Cortex of kidney (tissue), 1 donor: ENCODE measurements at places on chromosomes 1 and 21.
A peak's percentile ranks its signal among the peaks of the same experiment; 100 is the strongest.

DNA sequence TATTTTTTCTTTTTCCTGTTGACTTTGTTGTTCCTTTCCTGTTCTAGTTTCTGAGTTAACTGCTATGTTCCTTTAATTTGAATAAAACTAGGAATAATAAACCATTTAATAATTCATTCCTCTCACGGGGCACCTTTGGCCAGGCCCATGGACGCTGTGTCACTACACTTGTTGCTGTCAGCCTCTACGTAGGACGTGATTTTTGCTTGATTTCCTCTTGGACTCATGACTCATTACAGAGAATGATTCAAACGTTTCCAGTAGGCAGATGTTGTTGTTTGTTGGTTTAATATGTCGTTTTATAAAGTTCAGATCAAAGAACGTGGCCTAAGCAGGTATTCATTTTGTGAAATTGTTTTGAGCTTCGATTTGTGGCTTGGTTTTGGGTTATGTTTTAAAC is 9.1 kb upstream of the SLC19A1 start:
- DNase-seq: no peak

DNA sequence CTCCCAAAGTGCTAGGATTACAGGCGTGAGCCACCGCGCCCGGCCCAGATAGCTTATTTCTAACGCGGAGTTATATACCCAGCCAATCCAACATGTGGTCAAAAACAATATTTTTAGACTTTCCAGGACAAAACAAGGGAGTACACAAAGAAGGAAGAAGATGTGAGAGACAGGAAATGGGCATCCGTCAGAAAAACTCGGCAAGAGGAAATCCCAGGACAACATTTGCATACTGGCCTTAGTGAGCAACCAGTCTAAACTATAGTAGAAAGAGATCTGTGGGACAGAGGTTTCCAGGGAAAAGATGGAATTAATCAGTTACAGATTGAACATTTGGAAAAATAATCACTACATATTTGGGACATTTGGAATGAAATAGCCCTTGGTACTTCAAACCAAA is 11.4 kb downstream of the ARMH1 start:
- DNase-seq: no peak

GRCh38 chr1:17844185-17844826 is 89.2 kb downstream of the ACTL8 start:
- DNase-seq: no peak

GRCh38 chr1:176885751-176886150 is 278.8 kb downstream of the ASTN1 start:
- DNase-seq: no peak

DNA sequence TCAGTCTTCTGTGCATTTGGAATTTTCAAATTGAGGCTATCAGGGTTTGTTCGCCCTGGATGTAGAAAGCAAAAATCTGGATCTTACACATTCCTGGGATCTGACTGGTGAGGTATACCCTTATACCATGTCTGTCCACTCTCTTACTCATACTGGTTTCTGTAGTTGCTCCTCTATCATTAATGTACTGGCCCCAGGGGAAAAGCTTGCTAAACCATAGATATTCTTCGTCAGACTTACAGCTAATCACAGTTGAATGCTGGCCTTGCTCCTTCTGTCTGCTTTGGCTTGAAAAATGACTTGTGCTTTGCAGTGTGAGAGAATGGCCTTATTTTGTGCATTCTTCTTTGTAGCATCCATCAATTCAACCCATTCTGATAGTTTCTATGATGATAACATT is 30.5 kb downstream of the TBCE start:
- no peak for DNase-seq

DNA sequence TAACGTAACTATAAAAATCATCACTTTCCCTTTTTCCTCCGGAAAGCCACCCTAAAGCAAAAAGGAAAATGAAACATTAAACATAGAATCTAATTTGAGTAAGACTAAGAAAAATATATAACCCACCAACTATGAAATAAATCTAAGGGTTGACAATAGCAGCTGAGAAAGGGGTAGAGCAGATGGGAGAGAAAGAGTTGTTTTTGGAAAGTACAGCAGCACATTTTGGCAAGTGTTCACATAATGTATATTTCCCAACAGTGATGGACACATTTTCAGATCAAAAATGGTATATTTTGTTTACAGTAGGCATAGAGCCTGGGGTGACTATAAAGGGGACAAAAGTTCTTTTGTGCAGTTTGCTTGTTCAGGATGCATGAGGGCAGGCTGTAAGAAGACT is 1287.4 kb upstream of the B3GALT2 start:
- DNase-seq: no peak

- DNase-seq: no peak
Measured at GRCh38 chr1:61435226-61435625, 289.7 kb downstream of the TM2D1 start.

- no peak for DNase-seq
Measured at GRCh38 chr1:156741481-156741983, 644 bp upstream of the MRPL24 start.

- no peak for DNase-seq
Measured at GRCh38 chr1:88104236-88104635, 579.8 kb upstream of the PKN2 start.

- DNase-seq: no peak
Measured at GRCh38 chr1:184433956-184434502, 47.2 kb downstream of the C1orf21 start.

- DNase-seq: no peak
Measured at GRCh38 chr1:194807530-194808220, 1621.3 kb upstream of the B3GALT2 start.

GRCh38 chr1:227734856-227735538 is at the start of the genes JMJD4 and SNAP47:
Gene JMJD4 (minus strand): TSS chr1:227735302. CDS start chr1:227735273, 29 bp downstream.
Gene SNAP47 (plus strand): TSS chr1:227735435. CDS start chr1:227747737, 12,302 bp downstream.
- peak; percentile 64 for DNase-seq

GRCh38 chr1:159239551-159240220 is 35.0 kb downstream of the ACKR1 start:
- DNase-seq: no peak

DNA sequence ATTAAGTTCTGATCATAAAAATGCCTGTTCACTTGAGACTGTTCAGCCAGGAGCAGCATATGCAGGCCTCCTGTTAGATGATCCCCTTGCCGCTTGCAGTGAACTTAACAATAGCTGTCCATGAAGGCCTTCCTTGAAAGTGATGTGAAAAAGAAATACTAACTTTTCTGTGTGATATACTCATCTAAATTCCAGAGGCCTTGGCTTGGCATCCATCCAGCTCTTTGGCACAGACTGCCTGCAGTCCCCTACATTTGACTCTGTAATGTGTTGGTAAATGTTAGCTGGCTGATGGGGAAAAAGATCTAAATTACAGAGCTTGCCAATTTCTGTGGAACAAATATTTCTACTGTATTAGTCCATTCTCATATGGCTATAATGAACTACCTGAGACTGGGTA is 73.7 kb downstream of the KCNK2 start:
- DNase-seq: no peak

- no peak for DNase-seq
Measured at GRCh38 chr1:84353695-84354094, 44.6 kb upstream of the DNASE2B start.

DNA sequence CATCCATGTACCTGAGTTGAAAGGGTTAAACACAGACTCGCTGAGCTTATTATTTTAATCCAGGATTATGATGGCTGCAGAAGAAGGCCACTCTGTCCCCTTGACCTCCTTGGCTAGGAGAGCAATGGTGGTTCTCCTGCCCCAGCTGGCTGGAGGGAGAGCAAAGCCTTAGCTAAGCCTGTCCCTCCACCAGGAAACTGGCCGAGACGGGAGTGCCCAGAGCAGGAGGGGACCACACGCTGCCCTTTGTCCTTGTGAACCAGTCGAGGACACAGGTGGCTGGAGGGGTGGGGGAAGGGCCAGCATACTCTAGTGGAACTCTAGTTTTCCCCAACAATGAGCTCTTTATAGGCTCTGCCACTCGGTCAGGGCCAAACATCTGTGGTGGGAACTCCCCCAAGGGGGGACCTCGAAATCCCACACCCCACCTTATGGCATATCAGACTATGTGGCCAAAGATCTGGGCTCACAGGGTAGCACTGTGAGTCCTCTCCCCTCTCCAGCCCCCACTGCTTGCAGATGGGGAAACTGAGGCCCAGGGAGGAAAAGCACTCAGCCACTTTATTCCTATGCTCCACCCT is 12.9 kb downstream of the KIAA1614 start:
- no peak for DNase-seq

- no peak for DNase-seq
Measured at GRCh38 chr1:39683591-39684312, 7.5 kb downstream of the HPCAL4 start.

DNA sequence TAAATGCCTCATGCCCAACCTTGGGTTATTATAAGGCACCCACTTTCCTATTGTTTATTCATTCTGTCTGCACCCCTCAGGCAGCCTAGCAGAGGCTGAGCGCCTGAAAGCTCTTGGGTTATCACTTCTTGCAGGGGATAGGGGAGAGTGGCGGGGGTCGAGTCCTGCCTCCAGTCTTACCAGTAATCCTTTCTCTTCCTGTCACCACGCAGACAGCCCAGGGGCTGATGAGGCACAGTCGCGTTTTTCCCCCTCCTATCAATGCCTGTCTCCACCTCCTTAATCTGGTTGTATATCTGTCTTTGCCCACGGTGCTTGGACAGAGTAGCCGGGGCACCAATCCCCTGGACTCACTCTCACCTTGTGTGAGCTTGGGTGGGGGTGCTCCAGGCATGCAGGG is 733.1 kb downstream of the MATN1 start:
- DNase-seq: no peak

GRCh38 chr1:25924454-25924853 is 18.2 kb upstream of the STMN1 start:
- no peak for DNase-seq

- no peak for DNase-seq
Measured at GRCh38 chr1:20507248-20507563, 745 bp downstream of the MUL1 start.

GRCh38 chr1:53552981-53553733 is 94.0 kb downstream of the DMRTB1 start:
- no peak for DNase-seq

- no peak for DNase-seq
Measured at GRCh38 chr1:173253046-173253445, 45.9 kb upstream of the TNFSF4 start.

DNA sequence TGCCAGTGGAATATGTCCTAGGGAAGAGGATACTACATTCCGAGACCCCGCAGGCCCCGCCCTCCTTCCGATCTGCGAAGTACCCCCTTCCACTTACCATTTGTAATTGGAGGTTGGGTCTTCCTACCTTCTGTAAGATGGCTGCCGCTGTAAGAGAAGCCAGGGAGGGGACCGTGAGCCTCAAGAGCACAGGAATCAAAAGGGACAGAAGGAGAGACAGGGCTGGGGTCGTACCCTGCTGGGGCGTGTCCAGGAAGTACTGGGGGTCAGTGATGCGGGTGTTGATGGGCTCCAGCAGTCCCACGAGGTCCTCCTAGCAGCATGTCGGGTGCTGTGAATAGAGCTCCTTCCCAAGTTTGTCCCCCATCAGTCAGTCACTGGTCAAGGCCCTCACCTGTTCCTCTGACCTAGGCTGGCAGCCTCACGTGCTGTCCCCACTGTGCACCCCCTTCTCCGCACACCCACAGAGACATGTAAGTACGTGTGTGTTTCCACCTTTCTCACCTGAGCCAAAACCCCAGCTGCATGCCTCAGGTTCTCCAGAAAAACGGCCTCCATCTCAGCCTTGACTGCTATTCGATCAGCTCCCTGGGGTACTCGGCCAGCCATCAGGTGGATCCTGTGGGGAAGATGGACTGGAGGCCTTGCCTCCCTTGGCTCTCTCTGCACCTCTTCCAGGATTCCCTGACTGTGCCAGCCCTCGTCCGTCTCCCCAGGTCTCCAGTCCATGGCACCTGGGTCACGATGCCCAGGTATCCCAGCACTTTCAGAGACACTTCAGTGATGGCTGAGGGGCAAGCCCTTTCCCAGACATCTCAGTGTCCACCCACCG is 1.8 kb downstream of the HYI start:
- no peak for DNase-seq

- no peak for DNase-seq
Measured at GRCh38 chr1:183251959-183252450, 65.9 kb downstream of the LAMC2 start.

- no peak for DNase-seq
Measured at GRCh38 chr1:170836141-170836540, 99.2 kb upstream of the MROH9 start.

DNA sequence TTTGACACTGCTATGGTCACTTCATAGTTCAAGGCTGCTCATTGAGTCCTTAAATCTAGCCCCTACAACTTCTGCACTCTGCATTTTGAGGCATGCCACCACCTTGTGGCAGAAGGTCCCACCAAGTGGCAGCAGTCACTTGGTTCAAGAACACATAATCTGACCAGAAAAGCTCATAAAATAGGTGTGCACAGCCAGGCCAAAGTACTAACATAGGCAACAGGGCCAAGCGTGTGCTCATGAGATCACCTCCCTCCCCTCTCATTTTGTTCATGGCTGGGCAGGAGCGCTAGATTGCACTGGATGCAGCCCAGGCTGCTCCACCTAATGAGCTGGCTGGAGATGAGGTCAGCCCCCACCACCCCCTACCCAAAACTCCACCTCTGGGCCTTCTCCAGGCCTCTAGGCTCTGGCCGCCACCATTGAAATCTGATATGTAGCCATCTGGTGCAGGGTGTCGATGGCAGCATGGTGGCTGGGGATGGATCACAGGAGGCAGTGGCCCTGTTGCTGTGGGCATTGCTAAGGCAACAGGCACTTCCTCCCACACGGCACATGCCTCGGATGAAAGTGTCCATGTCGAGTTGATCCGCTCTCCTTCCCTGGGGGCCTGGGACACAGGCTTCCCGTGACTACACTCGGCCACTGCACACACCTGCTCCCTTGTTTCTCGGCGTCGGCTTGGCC is 193.2 kb downstream of the TRABD2B start:
- no peak for DNase-seq

GRCh38 chr1:63435161-63435560 is 67.7 kb downstream of the ALG6 start:
- no peak for DNase-seq

DNA sequence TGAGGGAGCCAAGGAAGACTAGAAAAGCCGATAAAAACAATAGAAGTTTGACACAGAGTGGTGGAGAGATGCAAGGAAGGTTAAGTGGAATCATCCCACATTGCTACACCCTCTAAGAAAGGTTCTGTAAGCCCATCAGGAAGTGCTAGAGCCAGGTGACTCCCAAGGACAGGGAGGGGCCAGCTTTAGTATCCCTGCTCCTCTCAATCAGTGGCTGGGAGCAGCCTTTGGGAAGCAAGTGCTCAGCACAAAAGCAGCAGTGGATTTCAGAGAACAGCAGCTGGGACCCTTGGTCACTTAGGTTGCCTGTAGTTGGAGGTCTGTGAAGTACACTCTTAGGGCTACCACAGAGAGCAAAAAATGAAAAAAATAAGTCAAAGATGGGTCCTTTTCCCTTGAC is 42.5 kb downstream of the NME7 start:
- no peak for DNase-seq

GRCh38 chr21:46004168-46004861 is 22.7 kb downstream of the COL6A1 start:
- DNase-seq: no peak

GRCh38 chr21:17671733-17672132 is 59.0 kb upstream of the BTG3 start:
- no peak for DNase-seq

- no peak for DNase-seq
Measured at GRCh38 chr1:91710261-91710660, 175.7 kb downstream of the TGFBR3 start.

- no peak for DNase-seq
Measured at GRCh38 chr1:235468004-235468403, 36.2 kb downstream of the B3GALNT2 start.

- no peak for DNase-seq
Measured at GRCh38 chr1:152009691-152010090, 16.0 kb upstream of the S100A10 start.

GRCh38 chr1:203273869-203274602 is 31.3 kb upstream of the BTG2 start:
- no peak for DNase-seq

GRCh38 chr1:66580081-66580480 is 46.1 kb downstream of the SGIP1 start:
- DNase-seq: no peak
